ENCODE measurements at places on chromosomes 4 and X.

GRCh38 chrX:12327836-12328235 lies 189.6 kb downstream of the FRMPD4 start:
- no peak for DNase-seq

GRCh38 chr4:768995-769394 lies 56.9 kb downstream of the CPLX1 start:
- DNase-seq = no peak

DNA sequence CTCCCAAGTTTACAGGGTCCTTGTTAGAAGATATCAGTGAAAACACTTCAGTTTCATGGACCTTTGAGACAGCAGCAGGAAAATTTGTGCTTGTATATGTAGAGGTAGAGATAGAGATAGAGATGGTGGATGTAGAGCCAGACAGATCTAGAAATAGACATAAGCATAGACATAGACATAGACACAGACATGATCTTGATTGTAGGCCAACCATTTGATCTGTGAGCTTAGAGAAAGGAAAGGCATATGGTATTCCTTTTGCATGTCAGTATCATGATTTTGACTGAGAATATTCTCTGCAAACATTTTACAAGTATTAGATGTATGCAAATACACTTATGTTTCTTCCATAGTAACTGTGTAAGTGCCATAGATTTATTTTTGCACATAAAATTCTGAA lies 65.0 kb downstream of the PRKG2 start:
- DNase-seq = no peak

DNA sequence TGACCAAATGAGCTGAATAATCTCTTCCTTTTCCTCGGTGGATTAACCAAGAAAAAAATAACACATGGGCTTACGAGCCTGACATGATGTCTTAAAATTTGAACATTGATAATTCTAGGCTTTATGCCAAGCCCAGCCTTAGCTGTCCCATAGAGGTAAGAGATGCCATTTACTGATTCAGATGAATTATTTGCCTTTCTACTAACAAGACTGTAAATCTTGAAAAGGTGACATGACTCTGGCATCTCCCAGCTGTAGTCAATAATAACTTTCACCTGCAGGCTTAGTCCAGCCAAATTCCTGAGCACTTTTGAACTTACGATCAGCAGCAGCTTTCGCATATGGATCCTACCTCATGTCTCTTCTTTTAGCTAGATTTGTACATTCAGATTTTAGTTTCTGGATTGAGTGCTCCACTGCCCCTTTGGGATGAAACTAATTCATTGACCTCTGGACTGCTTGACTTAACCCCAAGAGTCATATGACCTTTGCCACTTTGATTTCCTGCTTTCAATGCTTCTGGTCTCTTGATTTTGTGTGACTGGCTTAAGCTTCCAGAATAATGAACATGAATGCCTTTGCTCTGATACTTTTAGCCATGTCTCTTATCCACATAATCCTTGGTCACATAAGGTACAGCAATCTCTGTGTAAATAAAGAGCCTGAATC lies 876.4 kb upstream of the SLIT2 start:
- no peak for DNase-seq

DNA sequence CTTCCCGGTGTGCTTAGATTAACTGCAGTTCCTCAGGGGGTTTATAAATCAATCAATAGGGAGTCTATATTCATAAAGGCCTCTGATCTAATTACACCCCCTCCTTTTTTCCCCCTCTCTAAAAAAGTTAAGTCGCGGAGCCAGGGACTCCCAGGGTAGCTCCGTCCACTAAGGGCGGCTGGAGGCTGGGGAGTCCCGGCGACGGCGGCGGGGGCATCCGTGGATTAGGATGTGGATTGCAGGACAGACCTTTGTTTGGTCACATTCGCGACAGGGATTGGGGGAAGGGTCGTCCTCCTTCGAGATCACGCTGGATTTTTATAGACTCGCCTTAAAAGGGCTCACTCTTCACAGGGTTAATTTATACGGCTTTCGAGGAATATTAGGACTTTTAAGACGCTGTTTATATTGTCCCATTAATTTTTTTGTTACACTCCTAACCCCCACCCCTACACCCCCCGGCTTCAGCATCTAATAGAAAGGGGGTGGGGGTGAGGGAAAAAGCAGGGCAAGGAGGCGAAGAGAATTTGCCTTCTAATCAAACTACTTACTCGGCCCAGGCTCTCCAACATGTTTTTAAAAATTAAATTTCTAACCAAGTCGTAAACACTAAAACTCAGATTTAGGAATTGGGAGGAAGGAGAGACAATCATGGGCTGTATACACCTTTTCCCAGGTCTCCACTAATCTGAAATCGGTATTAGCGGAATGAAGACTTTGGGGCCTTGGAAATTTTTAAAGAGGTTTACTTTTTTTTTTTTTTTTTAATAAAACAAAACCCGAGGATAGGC lies 8.5 kb downstream of the PITX2 start:
- DNase-seq = no peak

- DNase-seq = no peak
These were observed 343.8 kb downstream of the ARHGAP24 start for GRCh38 chr4:85818700-85819099.

- DNase-seq = no peak
These were observed 151.9 kb upstream of the ANK2 start for GRCh38 chr4:112897543-112897942.

DNA sequence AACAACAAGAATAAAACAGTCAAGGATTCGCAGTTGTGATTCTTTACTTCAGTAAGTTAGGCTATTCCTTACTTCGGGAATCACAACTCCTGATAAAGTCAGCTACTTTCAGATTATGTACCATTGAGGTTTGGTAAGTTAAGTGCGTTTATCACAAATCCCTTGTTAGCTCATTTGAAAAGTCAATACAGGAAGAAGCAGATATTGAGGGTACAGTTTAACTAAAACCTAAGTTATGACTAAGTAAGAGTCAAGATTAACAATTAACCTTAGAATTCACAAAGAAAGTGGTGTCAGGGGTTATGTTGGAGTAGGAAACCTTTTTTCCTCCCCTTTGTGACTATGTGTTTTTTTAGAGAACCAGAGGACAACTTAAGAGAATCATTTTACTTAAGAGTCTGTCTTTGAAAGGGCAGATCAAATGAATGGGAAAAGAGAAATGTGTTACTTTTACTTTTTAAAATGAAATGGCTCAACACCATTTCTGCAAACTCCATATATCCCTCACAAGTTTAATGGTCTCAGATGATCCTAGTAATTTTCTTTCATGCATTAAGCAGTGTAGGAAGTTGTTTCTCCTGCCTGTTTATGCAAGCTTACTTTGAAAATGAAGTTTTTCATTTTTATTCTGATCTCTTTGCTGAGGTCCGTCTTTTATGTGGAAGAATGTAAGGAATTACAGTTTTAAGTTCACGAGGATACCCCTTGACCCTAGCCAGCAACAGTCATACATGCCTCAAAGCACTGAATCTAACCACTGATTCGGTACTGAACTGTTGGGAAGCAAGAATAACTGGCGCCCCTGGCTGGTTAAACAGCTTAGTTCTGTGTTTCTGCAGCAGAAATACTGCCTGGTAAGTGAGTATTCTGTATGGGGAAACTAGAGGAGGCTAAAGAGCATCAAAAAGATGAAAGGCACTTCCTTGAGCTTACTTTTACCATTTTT lies 211.7 kb downstream of the SLC4A4 start:
- DNase-seq = no peak

DNA sequence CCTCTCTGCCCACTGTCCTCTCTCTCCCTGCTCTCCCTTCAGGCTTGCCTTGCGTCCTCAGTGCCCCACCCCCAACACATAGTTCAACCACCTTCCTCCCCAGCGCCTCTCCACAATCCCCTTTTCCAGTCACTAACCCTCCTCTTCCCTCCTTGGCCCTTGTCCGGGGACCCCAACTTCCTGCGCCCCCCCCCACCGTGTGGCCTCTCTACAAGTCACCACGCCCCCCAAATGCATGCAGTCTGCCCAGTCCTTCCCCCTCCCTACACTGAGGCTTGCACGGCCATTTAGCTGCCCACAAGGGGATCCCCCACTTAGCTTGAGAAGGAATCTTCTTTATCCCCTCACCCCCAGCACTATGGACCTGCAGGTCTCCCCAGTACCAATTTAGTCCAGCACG lies 569 bp downstream of the CXCR3 start:
- DNase-seq = no peak

DNA sequence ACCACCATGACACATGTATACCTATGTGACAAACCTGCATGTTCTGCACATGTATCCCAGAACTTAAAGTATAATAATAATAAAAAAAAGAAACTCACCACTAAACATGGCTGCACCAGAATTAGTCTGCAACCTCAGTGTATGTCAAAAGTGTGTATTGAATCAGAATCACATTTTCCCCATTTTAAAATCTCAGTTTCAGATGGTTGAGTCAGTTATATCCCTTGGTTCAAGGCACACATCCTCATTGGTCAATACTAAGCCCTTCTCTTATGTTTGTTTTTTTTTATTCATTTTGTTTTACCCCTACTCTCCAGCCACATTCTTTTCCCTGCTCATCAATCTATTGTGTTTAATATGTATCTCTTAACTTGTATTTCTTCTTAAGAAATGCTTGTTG lies 57.8 kb upstream of the ANXA3 start:
- DNase-seq = no peak

GRCh38 chr4:96305030-96305429 lies 465.1 kb downstream of the PDHA2 start:
- DNase-seq = no peak

GRCh38 chr4:149523039-149523438 lies 292.6 kb downstream of the IQCM start:
- DNase-seq = no peak

GRCh38 chr4:77635876-77636275 lies 30.3 kb downstream of the CXCL13 start:
- no peak for DNase-seq

GRCh38 chr4:76200771-76201231 lies 12.8 kb downstream of the SCARB2 start:
- DNase-seq = no peak

DNA sequence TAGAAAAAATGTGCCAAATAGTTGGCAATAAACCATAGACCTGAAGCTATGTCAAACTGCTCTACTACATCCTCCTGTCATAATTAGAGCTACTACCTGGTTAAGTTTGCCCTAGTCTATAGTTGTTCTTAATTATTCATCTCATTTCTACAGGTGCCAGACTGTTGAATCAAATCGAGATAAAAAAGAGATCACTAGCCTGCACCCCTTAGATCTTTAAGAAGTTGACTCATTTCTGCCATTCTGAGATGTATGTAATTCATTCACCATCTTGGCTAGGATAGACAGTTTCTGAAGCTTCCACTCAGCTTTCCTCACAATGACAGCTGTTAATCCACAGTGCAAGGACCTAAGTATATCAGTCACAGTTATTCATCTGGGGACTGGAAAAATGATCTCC lies 452.1 kb upstream of the BOD1L1 start:
- DNase-seq = no peak

- DNase-seq = no peak
These were observed 89.3 kb upstream of the NKX1-1 start for GRCh38 chr4:1495416-1496115.

- DNase-seq = no peak
These were observed 92.9 kb downstream of the EGF start for GRCh38 chr4:110005461-110006056.

- no peak for DNase-seq
These were observed 443.2 kb upstream of the FGF16 start for GRCh38 chrX:77003956-77004355.

- DNase-seq = no peak
These were observed at the start of gene NKX6-1 for GRCh38 chr4:84498935-84499623. NKX6-1 (minus strand) TSS chr4:84499292; CDS start chr4:84498228, 1,064 bp downstream.

- DNase-seq = peak; percentile 4
These were observed 663 bp upstream of the USP53 start for GRCh38 chr4:119211867-119212233.

DNA sequence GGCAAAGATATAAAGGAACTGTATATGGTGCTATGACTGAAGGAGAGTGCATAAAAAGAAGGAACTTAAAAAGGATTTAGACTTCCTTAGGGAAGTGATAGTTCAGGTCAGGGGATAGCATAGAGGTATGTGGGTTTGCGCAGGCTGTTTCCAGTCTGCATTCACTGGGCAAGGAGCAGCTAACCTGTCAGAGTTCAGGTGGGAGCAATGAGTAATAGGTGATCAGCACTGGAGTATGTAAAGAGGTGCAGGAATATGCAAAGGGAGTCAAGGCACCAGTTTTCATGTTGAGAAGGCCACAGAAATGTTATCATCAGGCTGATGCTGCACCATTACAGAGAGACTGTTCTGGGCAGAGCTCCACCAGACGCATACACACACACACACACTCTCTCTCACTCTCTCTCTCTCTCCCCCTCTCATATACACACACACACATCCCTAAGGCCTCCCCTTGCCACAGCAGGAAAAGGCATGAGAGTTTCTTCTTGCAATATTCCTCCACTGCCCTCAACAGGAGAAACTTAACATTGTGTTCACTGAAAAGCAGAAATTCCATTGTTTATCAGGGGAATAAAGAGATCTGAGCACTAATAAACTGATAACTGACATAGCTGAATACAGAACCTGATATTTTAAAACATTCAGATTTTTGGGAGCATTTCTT lies 256.4 kb upstream of the GRID2 start:
- no peak for DNase-seq

- DNase-seq = no peak
These were observed 4.3 kb upstream of the ZCCHC4 start for GRCh38 chr4:25308306-25308705.

- DNase-seq = peak; percentile 58
These were observed 4.9 kb downstream of the PRDM8 start for GRCh38 chr4:80202190-80202711.

GRCh38 chrX:66408507-66408906 lies 230.4 kb downstream of the EDA2R start:
- DNase-seq = no peak

DNA sequence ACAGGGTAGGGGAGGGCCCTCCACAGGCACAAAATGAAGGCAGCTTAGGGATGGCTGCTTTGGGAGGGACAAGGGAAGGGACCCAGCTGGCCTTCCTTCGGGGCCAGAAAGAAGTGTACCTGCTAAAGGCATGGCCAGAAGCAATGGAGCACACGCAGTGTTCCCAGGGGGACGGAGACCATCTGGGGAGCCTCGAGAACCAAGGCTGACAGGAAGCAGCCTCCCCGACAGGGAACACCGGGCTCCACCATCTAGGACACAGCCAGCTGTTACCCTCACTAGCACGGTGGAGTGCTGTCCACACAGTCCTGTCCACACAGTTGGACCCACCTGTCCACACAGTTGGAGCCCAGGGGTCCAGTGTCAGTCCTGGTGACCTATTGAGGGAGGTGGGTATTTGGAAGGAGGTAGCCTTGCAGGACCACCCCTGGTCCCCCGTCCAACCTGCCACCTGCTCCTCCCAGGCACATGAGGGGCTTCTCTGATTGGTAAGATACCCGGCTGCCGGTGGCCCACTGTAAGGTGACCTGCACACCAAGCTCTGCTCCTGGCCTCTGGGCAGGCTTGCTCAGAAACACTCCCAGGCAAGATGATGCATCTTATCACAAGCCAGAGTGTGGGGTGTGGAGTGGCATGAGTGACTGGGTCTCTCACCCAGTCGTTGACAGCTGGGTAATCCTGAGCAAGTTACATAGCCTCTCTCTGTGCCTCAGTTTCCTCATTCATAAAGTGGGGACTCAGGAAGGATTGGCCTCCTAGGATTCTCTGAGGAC lies 20.5 kb upstream of the AFAP1 start:
- DNase-seq = no peak

- DNase-seq = no peak
These were observed 27.8 kb downstream of the RASL11B start for GRCh38 chr4:52889778-52890520.

- DNase-seq = no peak
These were observed 36.5 kb downstream of the TXLNG start for GRCh38 chrX:16822723-16823122.

- DNase-seq = no peak
These were observed 11.2 kb upstream of the PLAC8 start for GRCh38 chr4:83125738-83126141.

- no peak for DNase-seq
These were observed 13.2 kb downstream of the GALNT7 start for GRCh38 chr4:173181848-173182247.
